Pancreas (tissue), 10 donors: ENCODE measurements at places on chromosomes 5 and 9. TPM values are rescaled to one million over a fixed set of nuclear protein-coding genes. Genes with fewer than 3 reads are reported as not detected.

The TBC1D2 gene
- 2.1 TPM for polyA plus RNA-seq

DNA sequence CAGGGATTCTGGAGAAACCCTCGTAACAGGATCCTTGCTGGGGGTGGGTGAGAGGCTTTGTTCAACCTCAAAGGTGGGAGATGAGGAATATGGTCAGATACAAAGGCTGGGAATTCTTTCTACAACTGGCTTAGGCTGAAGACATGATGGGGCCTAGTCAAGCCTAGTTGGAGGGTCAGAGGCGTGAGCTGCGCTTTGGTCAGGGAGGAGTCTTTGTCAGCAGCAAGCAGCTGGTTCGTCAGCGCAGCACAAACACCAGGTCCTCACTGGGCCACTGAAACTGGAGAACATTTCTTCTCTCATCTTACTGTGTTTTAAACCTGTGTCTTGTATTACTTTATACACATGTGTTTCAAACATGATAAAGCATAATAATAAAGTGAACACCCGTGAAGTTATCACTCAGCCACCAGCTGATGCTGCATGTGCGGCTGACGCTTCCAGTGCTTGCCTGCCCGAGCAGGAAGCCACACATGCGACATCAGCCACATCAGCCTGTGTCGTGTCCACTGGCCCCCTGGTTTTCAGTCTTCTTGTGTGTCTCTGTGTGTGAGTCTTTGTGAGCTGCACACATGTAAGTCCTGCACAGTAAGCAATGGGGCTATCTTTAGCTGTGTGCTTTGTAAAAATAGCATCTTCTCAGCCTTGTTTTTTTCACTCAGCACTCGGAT, 81.5 kb downstream of the WNK2 start:
- peak; percentile 6 for DNase-seq

GRCh38 chr9:113568571-113569321, 105.2 kb downstream of the RGS3 start:
- DNase-seq, result no peak

GRCh38 chr5:150544611-150545219, 36.8 kb downstream of the NDST1 start:
- DNase-seq, result peak; percentile 78

DNA sequence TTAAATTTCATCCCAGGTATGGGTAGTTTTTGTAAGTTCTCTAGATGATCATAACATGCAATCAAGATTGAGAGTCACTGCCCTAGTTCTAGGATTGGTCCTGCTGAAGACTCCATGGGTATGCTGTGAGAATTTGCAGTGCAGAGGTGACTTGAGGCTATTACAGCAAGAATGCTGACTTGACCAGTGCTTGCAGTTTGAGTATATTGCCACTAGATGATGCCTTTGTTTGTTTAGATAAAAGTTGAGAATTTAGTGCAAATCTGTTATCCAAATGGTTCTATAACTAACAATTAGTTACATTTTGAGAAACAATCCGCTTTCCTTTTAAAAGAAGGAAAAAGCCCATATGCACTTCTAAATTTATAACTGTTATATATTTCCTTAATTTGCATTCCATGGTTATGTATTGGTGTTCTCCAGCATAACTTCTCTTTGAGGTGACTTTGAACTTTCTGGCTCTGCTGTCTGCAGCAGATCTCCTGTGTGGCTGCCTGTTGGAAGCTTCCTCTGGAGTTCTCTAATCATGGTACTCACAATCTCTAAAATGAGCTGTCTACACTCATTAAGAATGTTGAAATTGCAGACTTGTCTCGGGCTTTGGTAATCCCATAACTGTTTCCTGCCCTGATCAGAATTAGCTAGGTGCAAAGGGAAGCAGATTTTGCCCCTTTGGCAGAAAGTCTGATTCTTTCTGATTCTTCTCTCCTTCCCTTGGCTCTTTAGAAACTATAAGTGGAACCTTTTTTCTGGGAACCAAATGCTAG, 24.9 kb downstream of the MELK start:
- no peak for DNase-seq

DNA sequence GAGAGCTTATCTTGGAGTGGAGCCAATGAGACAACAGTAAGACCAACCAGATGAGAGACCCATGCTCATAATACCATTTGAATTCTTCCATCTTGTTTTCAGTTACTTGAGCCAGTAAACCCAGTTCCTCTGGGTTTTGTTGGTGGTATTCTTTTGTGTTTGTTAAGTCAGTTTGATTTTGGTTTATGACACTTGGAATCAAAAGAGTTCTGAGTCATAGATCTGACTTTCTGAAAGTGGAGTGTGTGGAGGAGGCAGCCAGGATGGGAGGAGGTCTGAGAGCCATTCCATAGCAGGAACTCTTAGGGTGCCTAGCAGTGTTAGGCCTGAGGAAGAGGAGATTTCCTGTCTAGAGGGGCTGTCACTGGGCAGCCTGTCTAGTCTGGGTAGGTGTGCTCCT, 24.6 kb upstream of the PANK3 start:
- DNase-seq, result no peak

The FBLL1 gene
- polyA plus RNA-seq, result 5.4 TPM

DNA sequence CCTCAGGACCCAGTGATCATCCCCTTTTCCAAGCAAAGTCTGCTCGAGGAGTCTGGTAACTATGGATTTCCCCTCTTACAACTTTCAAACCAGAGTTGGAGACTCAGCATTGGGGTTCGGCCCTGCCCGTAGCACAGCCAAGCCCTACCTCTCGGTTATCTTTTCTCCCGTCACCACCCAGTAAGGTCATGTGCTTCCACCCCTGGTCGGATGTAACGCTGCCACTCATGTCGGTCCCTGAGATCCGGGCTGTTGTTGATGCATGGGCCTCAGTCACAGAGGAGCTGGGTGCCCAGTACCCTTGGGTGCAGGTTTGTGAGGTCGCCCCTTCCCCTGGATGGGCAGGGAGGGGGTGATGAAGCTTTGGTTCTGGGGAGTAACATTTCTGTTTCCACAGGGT, 1.2 kb downstream of the GALT start:
- no peak for DNase-seq

- DNase-seq, result no peak
These were observed 639 bp upstream of the SLC2A8 start for GRCh38 chr9:127396253-127396807.

The SV2C gene
- polyA plus RNA-seq, result 0.14 TPM

DNA sequence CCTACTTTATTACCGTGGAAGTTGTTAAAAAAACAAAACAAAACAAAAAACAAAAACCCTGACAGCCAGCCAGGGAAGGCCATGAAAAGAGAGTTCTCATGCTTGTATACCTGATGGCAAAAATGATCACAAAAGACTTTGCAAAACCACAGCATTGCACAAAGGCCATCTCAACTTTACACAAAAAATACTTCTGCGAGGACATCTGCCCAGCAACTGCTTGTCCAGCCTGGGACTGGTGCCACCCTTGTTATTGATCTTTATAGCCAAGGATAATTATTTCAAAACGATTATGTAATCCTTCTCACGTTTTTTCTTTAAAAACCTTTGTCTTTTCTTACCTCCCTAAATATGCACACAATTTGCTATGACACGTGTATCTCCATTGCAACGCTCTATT, 42.2 kb upstream of the SLC28A3 start:
- DNase-seq, result no peak

DNA sequence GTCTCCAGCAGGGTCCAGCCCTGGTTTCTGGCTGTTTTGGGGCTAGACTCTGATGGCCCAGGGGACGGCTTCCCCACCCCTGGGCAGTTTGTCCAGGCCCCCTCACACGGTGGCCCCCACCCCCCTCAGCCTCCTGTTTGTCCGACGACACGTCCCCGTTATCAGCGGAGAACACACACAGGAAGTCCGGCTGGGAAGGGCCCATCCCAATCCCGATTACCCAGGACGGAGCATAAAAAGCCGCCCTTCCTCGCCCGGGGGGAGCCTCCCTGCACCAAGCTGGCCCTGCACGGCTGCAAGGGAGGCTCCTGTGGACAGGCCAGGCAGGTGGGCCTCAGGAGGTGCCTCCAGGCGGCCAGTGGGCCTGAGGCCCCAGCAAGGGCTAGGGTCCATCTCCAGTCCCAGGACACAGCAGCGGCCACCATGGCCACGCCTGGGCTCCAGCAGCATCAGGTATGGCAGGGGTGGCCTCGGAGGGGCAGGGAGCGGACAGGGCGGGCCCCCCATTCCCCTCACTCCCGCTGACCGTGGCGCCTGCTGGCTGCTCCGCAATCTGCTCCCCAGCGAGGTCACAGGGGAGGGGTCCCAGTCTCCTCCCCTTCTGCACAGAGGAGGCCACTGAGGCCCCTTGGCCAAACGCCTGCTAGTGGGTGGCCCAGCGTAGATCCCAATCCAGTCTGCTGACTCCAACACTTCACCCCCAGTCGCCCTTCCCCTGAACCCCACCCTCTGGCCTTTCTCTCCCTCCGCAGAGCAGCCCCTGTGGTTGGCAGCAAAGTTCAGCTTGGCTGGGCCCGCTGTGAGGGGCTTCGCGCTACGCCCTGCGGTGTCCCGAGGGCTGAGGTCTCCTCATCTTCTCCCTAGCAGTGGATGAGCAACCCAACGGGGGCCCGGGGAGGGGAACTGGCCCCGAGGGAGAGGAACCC, at the start of gene EGFL7:
Gene EGFL7 (plus strand): TSS at position 261 of the 926 bp plus-strand sequence. CDS start 5,367 bp downstream, outside the sequence.
- DNase-seq, result no peak

The FOXE1 gene
- polyA plus RNA-seq, result 0.04 TPM

The SLC36A3 gene
- polyA plus RNA-seq, result not detected

The NR6A1 gene
- 3.1 TPM for polyA plus RNA-seq

DNA sequence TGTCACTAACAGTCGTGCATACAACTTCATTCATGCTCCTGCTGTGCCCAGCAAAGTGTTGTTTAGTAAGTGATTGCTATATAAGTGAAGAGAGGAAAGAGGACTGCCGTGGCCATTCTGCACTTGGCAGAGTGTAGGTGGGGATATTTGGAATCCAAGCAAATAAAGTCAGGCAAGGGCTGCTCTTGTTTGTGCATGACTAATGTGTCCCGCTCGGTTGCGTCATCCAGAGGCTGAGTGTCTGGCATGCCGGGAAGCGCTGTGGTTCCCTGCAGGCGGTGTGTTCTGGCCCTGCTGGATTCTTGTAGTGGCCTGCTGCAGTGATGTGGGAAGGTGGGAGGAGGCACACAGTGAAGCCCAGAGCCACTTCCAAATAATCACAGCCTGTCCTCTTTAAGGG, 136.9 kb upstream of the ANKH start:
- peak; percentile 79 for DNase-seq

The BDP1 gene
- 7.0 TPM for polyA plus RNA-seq

The PCDHB4 gene
- 5.1 TPM for polyA plus RNA-seq

- DNase-seq, result no peak
These were observed 12.8 kb upstream of the FBXL7 start for GRCh38 chr5:15487228-15487627.

DNA sequence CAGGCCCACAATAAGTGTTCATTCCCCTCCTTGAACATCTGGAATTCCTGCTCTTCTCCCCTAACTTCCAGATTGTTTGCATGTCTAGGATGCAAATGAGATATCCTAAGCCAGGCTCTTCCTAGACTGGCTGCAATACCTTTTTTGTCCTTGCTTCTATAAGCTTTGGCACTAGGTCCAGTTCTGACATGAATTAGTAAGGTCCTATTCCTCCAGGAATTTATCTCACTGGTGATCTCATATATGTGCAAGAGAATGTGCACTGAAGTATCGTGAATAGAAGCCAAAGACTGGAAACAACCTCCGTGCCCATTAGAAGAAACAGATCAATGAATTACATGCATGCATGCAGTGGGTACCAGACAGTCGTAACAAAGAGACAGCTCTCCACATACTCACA, 25.2 kb downstream of the DUSP1 start:
- no peak for DNase-seq

- DNase-seq, result peak; percentile 62
These were observed at the start of gene PCDH1 for GRCh38 chr5:141878186-141878710. PCDH1 (minus strand) TSS chr5:141878410; CDS start chr5:141878262, 148 bp downstream.

- DNase-seq, result peak; percentile 67
These were observed 26.7 kb downstream of the NDUFS6 start for GRCh38 chr5:1827886-1828397.

DNA sequence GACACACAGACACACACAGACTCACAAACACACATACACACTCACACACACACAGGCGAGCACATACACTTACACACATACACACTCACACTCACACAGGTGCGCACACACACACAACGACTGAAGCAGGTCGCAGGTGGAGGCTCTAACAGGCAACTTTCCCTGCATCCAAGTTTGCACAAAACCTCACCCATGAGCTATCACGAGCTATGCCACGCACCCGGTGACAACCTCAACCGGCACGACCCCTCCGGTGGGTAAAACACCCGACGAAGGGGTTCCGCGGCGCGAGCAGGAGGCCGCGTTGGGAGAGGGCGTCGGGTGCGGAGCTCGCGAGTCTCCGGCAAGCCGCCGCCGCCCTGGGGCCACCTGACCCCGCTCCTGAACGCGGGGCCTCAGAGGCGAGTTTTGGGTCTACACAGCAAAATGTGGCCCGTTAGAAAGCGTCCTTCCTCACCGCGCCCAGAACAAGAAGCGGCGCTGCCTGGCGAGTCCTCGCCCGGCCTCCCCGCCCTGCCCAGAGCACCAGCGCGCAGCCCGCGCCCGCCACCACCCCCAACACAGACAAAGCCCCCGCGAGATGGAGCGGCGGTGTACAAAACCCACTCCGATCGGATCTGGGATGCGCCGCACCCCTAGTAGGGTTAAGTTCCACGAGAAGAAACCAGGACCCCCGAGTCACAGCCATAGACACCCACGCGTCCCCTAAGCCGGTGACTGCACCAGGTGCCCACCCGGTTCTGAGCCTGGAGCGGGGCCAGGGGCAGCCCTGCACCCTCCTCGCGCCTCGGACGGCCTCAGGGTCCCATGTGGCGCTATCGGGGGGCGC, 665 bp downstream of the SLC6A3 start:
- no peak for DNase-seq

- DNase-seq, result no peak
These were observed 157.8 kb downstream of the KCTD16 start for GRCh38 chr5:144328494-144328893.

GRCh38 chr5:55533521-55534435, 986 bp downstream of the PLPP1 start:
- DNase-seq, result no peak

DNA sequence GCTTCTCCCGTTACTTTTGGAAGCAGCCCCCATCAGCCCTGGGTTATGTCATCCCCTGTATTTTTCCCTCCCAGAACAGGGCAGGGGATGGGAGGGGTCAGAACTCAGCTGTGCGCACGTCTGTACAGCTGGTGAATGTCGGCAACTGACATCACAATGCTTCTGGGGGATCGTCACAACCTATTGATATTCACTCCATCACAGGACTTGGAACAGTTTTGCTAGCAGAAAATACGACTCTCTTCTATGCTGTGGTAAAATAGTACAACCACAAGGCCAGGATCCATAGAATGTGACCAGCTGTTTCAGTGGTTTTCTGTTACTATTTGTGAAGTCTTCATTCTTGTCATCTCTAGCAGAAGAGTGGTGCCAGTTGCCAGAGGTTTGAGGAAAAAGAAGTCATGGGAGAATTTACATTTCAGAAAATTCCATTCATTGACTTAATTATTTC, 77.1 kb upstream of the KLF4 start:
- no peak for DNase-seq

- no peak for DNase-seq
These were observed 3.8 kb upstream of the TOR4A start for GRCh38 chr9:137273611-137274320.

The C1QTNF3 gene
- 8.5 TPM for polyA plus RNA-seq

The TCF7 gene
- 1.9 TPM for polyA plus RNA-seq

The STK32A gene
- 1.7 TPM for polyA plus RNA-seq

GRCh38 chr9:71830929-71831328, 62.6 kb upstream of the CEMIP2 start:
- DNase-seq, result no peak

The CORO2A gene
- polyA plus RNA-seq, result 0.56 TPM

The AGTPBP1 gene
- 3.8 TPM for polyA plus RNA-seq

The PCDHA10 gene
- polyA plus RNA-seq, result 0.34 TPM

The GAPVD1 gene
- 6.2 TPM for polyA plus RNA-seq

The FGF1 gene
- polyA plus RNA-seq, result 0.42 TPM
